Mesenteric fat pad (tissue), 1 donor: ENCODE measurements at places on chromosomes 13 and 19. TPM values are rescaled to one million over a fixed set of nuclear protein-coding genes. Genes with fewer than 3 reads are reported as not detected.

DNA sequence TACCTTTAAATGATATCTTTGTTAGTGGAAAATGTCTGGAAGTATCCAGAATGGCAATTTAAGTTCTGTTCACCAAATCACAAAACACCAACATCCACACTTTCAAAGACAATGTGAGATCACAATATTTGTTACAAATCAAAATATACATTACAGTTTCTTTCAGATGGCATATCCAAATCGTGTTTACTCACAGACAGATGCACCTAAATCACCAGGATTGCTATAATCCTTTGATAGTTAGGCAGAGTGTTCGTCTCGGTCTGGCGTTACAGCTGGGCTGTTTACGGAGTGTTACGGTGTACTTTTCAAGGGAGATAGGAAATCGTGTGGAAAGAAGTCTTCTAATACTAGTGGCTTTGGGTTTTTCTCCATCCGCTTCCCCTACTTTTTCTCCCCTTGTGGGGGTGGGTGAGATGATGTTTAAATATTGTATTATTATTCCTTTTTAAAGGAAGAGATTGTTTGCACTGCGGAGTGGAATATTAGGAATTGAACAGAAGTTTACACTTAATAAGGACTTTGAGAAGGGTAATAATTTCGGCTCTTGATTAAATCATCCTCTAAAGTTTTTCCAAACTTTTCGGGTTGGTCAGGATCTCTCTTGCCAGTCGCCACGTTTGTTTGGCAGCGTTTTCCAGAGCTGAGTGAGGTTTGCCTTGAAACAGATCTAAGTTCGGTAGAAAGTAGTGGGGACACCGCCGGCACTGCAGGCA, 1.8 kb downstream of the MAB21L1 start:
- no peak for DNase-seq

- DNase-seq = no peak
Observed at GRCh38 chr19:900043-900301, 6.7 kb downstream of the RNU6-9 start.

DNA sequence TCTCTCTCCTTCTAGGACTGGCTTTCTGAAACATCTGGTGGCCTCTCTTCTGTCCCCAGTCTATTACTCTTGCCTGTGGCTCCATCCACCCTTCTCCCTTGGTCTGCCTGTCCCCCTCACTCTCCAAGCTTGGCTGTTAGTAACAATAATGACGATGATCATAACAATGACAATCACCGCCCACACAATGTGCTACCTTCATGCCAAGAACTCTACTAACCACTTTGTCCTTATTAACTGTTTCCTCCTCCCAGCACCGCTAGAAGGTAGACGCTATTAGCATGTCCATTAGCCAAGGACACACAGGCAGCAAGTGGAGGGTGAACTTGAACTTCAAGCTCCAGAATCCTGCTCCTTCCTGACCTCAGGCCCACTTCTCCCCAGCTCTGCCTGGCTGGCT, 2.7 kb downstream of the GYS1 start:
- no peak for DNase-seq

DNA sequence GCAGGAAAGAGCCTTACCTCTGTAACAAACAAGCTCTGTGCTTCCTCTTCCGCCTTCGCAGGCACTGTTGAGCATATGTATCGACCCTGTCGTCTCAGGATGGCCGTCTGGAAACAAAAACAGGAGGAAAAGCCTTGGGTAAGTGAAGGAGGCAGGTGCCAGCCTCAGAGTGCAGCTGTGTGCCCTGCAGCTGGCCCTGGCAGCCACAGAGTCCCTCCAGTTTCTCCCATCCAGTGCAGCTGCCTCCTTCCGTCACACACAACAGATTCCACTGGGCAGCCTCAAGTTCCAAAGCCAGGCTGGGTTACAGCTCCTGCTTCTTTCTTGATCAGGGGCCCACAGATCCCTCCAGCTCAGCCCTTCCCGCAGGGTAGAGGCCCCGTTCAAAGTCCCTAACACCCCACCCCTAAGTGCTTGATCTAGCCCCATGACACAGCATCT, 47.7 kb downstream of the DOCK9 start:
- no peak for DNase-seq

DNA sequence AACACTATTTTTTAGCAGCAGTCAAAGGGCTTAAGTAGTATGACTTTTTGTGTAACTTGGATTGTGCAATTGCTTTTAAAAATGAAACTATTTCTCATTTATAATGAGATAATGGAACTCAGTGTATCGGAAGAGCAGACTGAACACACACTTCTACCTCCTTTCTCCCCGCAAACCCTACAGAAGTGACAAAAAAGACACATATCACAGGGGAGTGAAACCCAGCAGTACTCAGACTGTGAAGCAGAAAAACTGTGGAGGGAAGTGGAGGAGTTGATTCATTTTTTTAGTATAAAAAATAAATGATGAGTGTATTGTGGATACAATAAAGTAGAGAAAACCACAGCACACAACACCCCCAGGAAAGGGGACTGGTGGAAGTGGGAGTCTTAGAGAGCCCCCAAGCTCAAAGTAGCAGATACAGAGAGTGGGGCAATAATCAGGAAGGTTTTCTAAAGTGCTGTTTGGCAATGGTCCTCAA, 9.7 kb downstream of the LPAR6 start:
- no peak for DNase-seq

DNA sequence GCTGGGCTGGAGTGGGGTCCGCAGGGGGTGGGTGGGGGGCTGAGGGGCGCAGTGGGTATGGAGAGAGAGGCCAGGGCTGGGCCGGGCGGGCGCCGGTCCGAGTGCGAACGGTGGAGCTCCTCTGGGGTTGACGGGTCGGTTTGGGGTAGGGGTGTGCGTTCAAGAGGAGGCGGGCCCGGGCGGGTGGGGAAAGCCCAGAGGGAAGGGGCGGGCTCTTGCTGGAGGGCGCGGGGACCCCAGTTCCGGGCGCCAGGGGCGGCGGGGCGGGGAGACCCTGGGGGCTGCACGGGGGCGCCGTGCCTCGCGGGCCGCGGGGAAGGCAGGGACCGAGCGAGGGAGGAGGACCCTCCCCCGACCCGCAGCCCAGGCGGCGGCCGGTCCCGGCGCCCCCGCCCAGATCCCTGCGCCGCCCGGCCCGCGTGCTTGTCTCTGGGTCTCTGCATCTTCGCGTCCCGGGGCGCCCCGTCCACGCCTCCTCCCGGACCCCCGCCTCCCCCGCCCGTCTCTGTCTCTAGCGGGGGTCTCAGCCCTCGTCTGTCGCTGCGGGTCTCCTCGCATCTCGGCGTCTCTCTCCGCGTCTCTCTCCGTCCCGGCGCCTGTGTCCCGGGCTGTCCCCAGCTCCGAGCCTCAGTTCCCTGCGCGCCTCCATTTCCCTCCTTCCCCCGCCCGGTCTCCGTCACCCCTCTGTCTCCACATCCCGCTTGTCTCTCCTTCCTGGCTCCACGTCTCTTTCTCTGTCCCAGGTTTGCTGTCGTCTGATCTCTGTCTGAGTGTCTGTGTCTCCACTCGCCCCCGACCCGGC, 8.3 kb upstream of the SHISA7 start:
- DNase-seq = no peak

DNA sequence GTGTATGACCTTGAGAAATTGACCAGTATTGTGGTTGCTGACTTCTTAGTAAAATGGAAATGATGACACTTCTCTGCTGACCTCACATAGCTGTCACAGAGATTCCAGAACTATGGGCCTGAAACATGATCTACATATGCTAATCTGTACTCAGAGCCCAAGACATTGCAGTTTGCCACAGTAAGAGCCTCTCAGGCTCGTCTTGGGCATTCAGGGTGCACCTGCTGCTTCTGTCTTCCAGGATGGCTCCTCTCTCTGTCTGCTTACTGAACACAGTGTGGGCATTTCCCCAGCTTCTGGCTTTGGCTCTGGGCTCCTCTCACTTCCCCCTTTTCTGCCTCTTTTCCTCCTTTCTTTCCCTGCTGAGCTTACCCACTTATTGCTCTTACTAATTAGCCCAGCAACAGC, 22.3 kb upstream of the SLC46A3 start:
- no peak for DNase-seq

DNA sequence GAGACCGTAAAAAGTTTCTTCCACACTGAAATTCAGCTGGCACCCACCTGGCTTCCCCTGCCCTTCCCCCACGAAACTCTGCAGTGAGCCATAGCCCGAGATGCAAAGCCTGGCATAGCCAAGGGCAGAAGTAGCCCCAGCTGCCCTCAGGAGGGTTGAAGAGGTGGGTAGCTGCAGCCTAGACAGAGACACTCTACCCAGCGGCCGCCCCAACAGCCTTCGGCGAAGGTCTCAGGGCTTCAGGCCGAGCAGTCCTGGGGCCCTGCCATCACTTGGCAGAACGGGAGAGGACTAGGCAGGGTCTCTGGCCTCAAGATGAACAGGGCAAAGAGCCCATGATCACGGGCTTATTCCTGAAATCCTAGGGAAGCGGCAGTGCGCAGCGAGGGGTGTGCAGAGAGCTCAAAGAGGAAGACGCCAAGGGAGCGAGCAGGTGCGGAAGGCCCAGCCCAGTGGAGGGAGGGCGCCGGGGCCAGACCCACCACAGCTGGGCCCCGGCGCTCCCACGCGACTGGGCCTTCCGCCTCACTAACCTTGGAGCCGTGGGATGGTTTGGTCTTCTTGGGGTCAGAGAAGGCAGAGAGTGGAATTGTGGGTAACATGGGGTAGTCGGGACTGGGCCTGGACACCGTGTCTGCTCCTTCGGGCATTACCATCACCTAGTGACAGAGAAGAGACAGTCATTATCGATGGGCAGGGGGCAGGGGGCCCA, 53.2 kb downstream of the MLLT1 start:
- no peak for DNase-seq

DNA sequence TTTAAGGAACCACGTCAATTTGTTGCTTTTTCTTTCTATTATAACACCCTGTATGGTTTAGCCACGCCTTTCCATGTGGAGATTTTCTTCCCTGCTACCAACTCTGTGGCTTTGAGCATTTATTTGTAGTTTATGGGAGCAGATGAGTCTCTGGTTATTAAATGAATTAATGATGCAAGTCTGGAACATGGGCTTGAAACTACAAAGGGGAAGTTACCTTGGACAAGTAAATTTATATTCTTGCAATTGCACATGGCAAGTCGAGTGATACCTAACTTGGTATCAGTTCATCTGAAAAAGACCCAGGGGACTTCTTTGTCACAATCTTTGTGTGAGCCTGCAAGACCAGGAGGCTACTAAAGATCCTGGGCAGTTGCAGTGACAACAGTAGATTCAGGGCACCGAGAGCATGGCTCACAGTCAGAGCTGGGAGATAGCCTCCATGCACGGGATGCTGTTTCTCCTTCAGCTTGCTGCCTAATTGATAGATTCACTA, 24.4 kb downstream of the B3GLCT start:
- DNase-seq = no peak

DNA sequence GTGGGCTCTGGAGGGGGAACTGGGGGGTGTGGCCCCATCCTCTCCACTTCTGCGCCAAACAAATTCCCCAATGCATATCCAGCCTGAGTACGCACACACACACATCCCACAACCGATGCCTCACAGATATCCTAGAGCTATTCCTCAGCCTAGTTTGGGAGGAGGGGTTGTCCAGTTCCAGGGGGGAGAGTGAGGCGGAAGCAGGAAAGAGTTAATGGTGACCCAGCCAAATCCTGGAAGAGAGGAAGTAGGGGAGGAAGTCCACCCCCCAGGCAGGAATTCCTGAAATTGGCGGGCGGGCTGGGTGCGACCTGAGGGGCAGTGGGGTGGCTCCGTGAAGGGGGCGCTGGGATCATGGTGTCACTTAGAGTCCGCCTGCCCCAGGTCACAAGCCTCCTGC, 897 bp downstream of the GPR4 start:
- DNase-seq = no peak

DNA sequence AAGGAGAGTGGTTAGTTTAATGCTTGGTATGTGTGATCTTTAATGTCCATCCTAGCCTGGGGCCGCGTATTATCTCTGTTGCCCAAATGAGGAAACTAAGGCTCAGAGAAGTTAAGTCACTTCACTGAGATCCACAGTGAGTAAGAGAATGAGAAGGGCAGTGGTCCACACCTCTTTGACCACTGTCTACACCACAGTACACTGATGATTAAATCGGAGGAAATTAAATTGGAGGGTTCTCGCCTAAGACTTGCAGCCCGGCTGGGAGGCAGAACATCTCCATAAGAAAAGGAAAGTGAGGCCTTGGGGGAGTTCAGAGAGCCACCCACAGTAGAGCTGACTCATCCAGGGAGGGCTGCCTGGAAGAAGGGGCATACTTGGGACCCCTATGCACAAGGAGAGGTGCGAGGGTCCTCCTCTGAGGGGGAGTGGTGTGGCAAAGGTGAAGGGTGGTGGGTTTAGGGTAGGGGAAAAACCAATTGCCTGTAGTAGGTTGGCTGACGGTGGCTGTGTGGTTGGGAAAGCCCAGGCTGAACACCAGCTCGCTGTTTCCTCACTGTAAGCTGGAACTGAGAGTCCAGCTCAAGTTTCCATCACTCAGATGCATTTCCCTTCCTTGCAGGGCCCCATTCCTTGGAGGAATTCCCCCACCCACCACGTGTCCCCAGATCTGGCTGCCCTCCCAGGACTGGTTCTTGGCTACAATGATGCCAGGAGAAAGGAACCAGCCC, 15.0 kb upstream of the DHRS12 start:
- no peak for DNase-seq

- no peak for DNase-seq
Observed at GRCh38 chr13:48006396-48006795, 5.3 kb upstream of the SUCLA2 start.

GRCh38 chr13:49071341-49071937, 95.7 kb downstream of the FNDC3A start:
- no peak for DNase-seq

DNA sequence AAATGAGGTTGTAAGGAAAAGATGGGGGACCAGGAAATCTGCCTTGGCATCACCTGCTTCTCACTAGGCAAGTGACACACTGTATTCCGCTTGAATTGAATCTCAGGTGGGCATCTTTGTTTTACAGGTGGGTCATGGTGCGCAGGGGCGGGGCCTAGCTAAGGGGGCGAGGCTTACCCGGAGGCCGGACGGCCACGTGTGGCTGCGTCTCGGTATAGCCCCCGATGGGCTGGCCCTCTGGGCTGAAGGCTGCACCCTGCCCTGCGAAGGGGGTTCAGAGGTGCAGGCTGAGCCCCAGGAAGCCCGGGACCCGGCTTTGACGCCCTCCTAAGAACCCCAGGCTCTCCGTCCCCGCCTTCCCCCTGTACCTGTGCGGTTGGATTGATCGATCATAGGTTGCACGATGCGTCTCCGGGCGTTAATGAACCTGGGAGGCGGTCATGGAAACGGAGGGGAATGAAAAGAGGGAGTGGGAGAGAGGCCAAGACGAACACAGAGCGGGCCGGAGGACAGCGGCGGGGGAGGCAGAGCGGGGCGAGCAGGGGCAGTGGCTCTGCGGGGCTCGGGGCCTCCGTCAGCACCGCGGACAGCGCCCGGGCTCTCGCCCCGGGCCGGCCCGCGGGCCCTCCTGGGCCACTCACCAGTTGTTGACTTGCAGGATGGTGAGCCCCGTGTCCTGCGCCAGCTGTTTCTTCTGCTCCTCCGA, 12.5 kb downstream of the MEIS3 start:
- no peak for DNase-seq

GRCh38 chr19:15669891-15670290, 3.0 kb upstream of the CYP4F12 start:
- no peak for DNase-seq

- DNase-seq = no peak
Observed at GRCh38 chr19:35370722-35371121, at the start of gene GPR42. Gene GPR42, plus strand, starts transcription at chr19:35371068. Its CDS starts 292 bp downstream, at chr19:35371360.

GRCh38 chr13:97302611-97303010, 80.5 kb downstream of the MBNL2 start:
- no peak for DNase-seq

SLC15A1 gene
- total RNA-seq = 0.45 TPM

KANK3 gene
- total RNA-seq = 28.6 TPM

SNAPC2 gene
- total RNA-seq = 17.8 TPM

LEUTX gene
- total RNA-seq = not detected

LRG1 gene
- 4.0 TPM for total RNA-seq

KCNJ14 gene
- total RNA-seq = 1.0 TPM

CPAMD8 gene
- total RNA-seq = 8.4 TPM

CYP2F1 gene
- total RNA-seq = not detected

ZNF442 gene
- 3.3 TPM for total RNA-seq

EPS8L1 gene
- total RNA-seq = 0.58 TPM

CNN1 gene
- 21.8 TPM for total RNA-seq
